Suprapubic skin (tissue), 4 donors: ENCODE measurements at places on chromosomes 12 and 14.

GRCh38 chr12:131528667-131529066, 182.2 kb upstream of the SFSWAP start:
- DNase-seq: no peak

- DNase-seq: no peak
Measured at GRCh38 chr12:31560516-31560915, 30.4 kb downstream of the DENND5B start.

GRCh38 chr14:77124345-77125280, 17.0 kb downstream of the ZDHHC22 start:
- no peak for DNase-seq

DNA sequence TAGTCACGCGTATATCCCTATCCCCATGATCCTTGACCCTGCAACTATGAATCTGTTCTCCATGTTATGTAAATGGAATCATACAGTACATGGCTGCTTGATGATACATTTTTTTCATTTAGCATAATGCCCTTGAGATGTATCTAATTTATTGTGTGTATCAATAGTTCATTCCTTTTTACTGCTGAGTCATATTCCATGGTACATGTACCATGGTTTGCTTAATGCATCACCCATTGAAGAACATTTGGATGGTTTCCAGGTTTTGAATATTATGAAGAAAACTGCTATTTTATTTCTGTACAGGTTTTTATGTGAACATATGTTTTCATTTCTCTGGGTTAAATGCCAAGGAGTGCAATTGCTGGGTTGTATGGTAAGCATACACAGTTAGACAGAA, 4.0 kb upstream of the RNASE10 start:
- DNase-seq: no peak

- DNase-seq: no peak
Measured at GRCh38 chr12:62839869-62840660, 94.9 kb downstream of the PPM1H start.

GRCh38 chr12:118589162-118589561, 212.8 kb downstream of the SUDS3 start:
- DNase-seq: no peak

- DNase-seq: no peak
Measured at GRCh38 chr14:74771399-74771798, 8.3 kb downstream of the YLPM1 start.

- DNase-seq: no peak
Measured at GRCh38 chr14:71202881-71203280, 295.6 kb downstream of the PCNX1 start.

GRCh38 chr12:104485651-104486362, 29.1 kb downstream of the CHST11 start:
- DNase-seq: no peak

DNA sequence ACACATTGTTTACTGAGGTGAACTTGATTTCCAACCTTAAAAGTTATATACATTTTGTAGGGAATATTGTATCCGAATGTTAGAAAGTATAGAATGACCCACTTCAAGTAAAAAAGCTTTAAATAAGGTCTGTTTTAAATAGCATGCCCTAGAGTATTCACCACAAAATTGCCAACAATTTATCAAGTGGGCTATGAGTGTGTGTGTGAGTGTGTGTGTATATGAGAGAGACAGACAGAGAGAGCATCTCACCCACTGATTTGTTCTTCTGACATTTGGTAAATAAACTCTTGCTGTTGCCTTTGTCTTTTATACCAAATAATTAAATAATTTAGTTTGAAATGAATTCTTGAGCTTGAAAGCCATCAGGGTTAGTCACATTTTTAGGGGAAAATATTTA, 29.8 kb upstream of the RAP1B start:
- no peak for DNase-seq

DNA sequence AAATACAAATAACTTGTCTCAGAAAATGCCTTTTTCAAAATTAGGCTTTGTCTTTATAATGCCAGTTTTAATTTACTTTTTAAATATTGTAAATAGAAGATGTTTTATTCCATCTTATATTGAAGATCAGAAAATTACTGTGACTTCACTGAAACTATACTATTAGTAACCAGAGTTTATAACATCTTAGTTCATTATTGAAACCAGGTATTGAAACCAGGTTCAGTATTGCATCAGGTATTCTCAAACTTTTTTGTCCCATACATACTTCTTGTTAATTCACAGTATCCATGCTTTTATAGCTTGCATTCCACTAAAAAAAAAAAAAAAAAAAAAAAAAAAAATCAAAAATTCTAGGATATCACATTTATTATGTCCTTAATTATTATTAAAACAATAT, 227.5 kb downstream of the GXYLT1 start:
- no peak for DNase-seq

GRCh38 chr12:115103884-115104883, 420.2 kb upstream of the TBX3 start:
- DNase-seq: no peak

GRCh38 chr14:74652541-74652940, 40.5 kb upstream of the LTBP2 start:
- DNase-seq: no peak

- DNase-seq: no peak
Measured at GRCh38 chr14:89415159-89415558, 1.9 kb downstream of the FOXN3 start.

DNA sequence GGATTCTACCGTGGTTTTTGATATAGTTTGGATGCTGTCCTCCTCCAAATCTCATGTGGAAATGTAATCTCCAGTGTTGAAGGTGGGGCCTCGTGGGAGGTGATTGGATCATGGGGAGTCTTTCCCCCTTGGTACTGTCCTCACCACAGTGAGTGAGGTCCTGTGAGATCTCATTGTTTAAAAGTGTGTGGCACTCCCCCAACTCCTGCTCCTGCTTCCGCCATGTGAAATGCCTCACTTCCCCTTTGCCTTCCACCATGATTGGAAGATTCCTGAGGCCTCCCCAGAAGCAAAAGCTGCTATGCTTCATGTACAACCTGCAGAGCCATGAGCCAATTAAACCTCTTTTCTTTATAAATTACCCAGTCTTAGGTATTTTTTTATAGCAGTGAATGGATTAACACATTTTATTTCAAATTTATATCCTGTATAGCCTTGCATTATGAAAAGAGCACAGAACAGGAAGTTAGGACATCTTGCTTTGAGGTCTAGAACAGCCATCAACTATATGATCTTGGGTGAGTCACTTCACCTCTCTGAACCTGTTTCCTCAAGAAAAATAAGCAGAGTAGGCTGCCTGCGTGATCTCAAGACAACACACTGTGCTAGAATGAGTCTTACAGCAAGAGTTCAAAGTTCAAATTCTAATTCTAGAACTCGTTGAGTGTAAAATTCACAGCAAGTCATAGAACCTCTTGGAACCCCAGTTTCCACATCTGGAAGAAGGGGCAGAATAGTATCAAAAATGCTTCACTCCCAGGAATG, 160.9 kb upstream of the EEA1 start:
- DNase-seq: no peak

DNA sequence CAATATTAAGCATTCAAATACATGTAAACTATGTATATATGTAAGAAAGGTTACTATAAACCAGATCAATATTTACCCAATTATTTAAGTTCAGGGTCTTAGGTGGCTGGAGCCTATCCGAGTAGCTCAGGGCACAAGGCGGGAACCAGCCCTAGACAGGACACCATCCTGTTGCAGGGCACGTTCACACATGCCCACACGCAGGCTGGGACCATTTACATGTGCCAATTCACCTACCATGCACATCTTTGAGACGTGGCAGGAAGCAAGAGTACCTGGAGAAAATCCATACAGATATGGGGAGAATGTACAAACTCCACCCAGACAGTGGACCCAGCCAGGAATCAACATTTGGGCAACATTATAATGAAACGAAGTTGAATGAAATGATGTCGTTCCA, 263.0 kb upstream of the E2F7 start:
- DNase-seq: no peak

GRCh38 chr12:106238146-106238545, 9.7 kb downstream of the CKAP4 start:
- peak; percentile 26 for DNase-seq

DNA sequence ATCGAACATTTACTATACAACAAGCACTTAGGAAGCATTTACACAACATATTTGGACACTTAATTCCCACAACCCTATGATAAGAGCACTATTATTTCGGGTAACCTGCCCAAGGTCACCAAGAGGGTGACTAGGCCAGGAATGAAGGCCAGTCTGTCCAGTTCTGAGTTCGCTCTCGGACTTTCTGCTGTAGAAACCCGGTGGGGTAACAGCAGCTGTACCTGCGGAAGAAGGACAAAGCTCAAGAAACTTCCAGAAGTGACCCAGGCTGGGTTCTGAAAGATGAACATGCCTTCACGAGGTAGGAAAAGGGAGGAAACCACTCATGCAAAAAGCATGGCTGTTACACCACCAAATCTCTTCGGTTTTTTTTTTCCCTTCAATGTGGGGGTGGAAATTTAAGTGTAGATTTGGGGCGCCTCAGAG, 10.8 kb downstream of the PLA2G1B start:
- no peak for DNase-seq

DNA sequence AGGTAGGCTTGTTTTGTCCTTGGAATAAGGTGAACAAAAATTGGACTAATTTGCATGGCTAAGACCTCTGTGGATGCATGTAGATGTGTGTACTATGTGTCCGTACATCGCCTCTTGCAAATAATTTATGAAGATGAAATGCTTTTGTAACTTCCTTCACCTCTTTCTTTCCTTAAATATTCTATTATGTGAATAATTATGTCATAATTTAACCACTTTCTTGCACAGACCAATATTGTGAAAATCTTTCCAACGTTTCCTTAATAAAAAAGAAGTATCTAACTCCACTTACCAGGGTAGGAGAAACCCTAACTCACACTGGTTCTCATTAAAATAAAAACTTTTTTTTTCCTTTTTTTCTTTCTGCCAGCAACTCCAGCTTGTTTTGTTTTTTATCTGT, 4.0 kb downstream of the NANOG start:
- DNase-seq: no peak

DNA sequence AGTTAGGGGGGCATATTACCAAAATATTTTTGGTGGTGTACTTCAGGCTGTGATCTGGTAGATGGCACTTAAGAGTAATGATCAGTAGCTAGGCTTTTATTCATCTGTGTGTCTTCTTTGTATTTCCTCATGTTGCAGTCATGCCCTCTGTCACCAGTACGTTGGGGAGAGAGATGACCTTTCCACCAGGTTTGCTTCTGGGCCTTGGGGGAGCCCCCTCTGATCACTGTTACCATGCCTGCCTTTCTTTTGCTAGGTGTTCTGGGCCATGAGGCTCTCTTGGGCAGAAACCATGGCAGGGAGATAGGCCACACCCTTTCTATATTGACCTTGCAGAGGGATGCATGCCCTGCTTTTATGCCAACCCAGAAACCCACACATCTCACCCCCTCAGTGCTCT, 208.5 kb downstream of the RAD51B start:
- no peak for DNase-seq

GRCh38 chr14:101243587-101244338, 317.5 kb upstream of the DIO3 start:
- peak; percentile 44 for DNase-seq

- no peak for DNase-seq
Measured at GRCh38 chr14:93527203-93527607, 96.5 kb downstream of the UNC79 start.

- no peak for DNase-seq
Measured at GRCh38 chr14:91509878-91510170, 286 bp downstream of the PPP4R3A start.

DNA sequence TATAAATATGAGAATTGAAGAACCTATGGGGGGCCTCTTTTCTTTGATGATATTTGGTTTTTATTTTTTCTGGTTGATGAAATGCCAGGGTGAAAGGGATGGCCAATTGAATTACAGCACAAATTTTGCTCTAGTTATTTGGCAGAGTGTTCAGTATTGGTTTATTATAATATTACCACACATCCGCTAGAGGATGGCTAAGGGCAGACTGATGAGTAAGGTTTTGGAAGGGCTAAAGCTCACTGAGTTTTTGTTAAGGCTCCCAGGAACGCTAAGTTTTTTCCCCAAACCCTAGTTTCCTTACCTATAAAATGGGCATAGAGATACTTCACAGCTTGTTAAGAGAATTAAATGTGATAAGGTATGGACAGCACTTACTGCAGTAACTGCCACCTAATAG, 34.3 kb upstream of the LRRC10 start:
- DNase-seq: no peak

DNA sequence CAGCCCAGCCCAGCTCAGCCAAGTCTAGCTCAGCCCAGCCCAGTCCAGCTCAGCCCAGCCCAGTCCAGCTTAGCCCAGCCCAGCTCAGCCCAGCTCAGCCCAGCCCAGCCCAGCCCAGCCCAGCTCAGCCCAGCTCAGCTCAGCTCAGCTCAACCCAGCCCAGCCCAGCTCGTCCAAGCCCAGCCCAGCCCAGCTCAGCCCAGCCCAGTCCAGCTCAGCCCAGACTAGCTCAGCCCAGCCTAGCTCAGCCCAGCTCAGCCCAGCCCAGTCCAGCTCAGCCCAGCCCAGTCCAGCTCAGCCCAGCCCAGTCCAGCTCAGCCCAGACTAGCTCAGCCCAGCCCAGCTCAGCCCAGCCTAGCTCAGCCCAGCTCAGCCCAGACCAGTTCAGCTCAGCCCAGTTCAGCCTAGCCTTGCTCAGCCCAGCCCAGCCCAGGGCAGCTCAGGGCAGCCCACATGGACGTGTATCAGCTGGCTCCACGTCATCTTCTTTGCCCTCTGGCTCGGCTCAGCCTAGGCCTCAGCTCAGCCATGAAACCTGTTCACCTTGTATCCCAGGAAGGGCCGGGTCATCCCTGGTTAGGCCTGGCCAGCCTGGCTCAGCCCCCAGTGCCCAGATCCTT, 185.6 kb downstream of the TMEM121 start:
- DNase-seq: no peak

DNA sequence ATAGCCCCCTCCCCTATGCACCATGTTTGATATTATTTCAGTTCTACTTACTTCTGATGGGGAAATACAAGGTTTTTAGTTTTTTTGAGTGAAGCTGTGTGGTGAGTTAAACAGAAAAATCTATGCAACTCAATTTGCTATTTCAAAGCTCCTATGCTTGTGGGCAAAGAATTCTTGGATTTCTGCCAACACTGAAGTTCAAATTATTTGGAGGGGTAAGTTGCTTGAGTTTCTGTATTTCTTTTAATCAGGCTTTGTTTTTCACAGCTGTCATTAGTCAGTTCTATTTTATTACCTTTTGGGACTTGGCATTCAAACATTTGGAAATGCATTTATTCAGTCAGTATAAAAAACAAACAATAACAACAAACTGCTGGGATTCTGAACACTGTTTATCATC, 407.5 kb upstream of the MGAT4C start:
- no peak for DNase-seq
